ENCODE measurements at places on chromosomes 11 and 22.
A peak's percentile ranks its signal among the peaks of the same experiment; 100 is the strongest.

- no peak for DNase-seq
These were observed 19.8 kb downstream of the KCNQ1 start for GRCh38 chr11:2464451-2465165.

DNA sequence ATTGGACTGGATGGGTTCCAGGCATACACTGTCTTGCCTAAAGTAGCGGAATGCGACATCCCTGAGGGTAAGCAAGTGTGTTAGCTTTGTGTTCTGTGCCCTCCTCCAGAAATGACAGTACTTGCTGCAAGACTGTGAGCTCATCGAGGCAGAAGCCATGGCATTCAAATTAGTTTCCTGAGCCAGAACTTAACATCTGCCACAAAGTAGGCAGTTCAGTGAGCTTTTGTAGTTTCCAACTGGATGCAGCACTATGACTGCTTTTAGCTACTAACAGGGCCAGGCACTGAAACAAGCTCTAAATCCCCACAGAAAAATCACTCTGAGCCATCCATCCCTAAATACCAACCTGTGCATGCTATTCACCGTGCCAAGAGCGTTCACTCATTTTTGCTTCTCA, 1.2 kb upstream of the FAR1 start:
- no peak for DNase-seq

- no peak for DNase-seq
These were observed 19.0 kb downstream of the TMEM258 start for GRCh38 chr11:61773356-61773755.

DNA sequence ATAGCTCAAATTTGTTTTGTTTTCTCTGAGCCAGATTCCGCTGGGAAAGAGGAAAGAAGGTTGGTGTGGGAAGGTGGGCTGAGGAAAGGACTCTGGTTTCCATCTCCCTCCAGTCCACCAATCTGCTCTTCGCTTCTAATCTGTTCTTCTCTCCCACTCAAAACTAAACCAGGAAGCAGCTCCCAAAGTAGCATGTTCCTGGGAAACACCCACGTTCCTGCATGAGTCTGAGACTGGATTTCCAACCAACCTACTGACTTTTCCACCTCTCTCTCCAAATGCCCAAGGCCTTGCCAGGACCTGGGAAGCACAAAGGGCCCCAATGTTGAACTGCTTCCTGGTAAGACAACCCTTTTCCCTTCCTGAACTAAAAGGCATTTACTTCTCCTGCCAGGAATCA, 110.2 kb downstream of the WT1 start:
- DNase-seq: no peak

DNA sequence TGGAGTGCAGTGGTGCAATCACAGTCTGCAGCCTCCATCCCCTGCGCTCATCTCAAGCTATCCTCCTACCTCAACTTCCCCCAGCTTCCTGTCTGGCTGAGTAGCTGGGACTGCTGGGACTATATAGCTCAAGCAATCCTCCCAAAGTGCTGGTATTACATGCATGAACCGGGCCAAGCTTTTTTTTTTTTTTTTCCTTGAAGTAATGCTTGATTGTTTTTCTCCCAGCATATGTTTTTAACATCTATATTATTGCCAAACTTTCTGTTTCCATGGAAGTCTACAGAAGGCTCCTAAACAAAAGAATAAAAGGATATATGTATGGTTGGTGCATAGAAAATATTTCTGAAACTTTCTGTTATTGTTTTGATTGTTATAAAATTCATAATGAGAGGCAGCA, 853.6 kb downstream of the KCNA4 start:
- DNase-seq: no peak

- DNase-seq: no peak
These were observed 97.4 kb downstream of the ARL14EP start for GRCh38 chr11:30420233-30420787.

GRCh38 chr11:41175304-41175972, 284.0 kb downstream of the LRRC4C start:
- DNase-seq: no peak

DNA sequence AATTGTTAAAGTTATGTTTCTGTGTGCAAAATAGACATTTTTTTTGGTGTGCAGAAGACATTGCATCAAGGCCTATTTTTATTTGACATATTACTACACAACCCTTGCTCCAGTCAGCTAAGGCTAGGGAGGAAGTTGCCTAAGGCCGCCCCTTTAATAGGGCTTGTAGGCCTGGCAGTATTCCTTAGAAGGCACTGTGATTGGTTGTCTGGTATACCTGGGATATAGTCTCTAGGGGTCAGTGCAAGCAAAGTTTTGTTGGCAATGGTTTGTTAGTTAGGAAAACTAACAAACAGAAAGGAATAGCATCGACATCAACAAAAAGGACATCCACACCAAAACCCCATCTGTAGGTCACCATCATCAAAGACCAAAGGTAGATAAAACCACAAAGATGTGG, 16.9 kb downstream of the CCDC15 start:
- DNase-seq: no peak

- no peak for DNase-seq
These were observed 3.9 kb upstream of the RAB38 start for GRCh38 chr11:88179141-88179540.

- DNase-seq: no peak
These were observed 48.2 kb downstream of the ST3GAL4 start for GRCh38 chr11:126403658-126404057.

- DNase-seq: no peak
These were observed 4.0 kb downstream of the DEAF1 start for GRCh38 chr11:690738-691633.

DNA sequence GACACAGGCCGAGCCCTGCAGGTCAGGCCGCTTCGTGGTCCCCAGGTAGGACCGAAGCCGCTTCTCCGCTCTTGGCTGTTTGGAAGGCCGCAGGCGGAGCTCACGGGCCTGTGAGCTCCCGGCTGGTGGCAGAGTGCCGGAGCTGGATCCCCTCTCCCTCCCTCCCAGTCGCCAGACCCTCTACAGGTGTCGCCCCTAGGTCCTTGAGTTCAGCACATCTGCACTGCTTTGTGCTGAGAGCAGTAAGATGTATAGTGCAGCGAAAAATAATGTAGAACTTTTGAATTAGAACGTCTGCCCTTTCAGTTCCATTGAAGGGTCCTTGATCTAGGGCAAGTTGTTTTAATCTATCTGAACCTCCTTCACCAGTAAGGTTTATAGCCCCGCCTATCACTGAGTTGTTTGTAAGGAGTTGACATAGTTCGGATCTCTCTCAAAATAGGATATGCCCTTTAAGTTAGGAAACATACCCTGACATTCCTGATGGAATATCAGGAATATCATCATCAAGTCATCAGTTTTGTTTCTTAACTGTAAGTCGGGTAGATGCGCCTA, 419 bp downstream of the ANKRD49 start:
- no peak for DNase-seq

GRCh38 chr11:1733009-1733715, 17.2 kb downstream of the IFITM10 start:
- no peak for DNase-seq

- no peak for DNase-seq
These were observed 352.7 kb upstream of the MPPED2 start for GRCh38 chr11:30938810-30939209.

DNA sequence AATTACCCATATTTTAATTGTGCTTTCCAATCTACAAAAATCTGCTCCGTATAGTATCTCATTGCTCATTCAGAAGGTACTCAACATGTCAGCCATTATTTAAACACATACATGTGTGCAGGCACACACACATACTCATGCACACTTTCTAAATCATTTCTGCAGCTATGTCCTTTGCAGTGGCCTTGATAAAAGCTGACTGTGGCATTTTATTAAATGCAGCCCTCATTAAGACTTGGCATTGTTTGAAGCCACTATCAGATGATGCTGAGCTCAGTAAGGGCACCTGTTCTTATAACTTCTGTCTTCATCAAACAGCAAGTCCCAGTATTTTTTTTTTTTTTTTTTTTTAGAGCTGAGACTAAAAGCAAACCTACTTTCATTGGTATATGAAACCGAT, 1071.9 kb upstream of the CCDC90B start:
- no peak for DNase-seq

DNA sequence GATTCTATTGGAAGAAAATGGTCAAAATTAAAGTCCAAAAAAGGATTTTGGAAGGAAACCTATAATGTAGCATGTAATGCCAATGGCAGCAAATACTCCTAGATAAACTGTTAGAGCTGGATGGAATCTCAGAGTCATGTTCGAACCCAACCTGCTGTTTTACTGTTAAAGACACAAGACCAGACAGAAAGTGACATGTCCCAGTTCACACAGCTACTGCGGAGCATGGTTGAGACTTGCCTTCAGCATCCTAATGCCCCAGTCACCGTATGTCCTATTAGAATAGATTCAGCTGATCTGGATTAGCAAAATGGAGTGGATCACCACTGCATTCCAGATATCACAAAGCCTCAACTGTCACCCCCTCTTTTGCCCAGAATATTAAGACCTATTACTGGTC, 14.9 kb downstream of the PISD start:
- no peak for DNase-seq

- no peak for DNase-seq
These were observed 180.5 kb downstream of the C11orf91 start for GRCh38 chr11:33520112-33520511.

GRCh38 chr11:65563601-65564000, 5.4 kb upstream of the LTBP3 start:
- DNase-seq: no peak

DNA sequence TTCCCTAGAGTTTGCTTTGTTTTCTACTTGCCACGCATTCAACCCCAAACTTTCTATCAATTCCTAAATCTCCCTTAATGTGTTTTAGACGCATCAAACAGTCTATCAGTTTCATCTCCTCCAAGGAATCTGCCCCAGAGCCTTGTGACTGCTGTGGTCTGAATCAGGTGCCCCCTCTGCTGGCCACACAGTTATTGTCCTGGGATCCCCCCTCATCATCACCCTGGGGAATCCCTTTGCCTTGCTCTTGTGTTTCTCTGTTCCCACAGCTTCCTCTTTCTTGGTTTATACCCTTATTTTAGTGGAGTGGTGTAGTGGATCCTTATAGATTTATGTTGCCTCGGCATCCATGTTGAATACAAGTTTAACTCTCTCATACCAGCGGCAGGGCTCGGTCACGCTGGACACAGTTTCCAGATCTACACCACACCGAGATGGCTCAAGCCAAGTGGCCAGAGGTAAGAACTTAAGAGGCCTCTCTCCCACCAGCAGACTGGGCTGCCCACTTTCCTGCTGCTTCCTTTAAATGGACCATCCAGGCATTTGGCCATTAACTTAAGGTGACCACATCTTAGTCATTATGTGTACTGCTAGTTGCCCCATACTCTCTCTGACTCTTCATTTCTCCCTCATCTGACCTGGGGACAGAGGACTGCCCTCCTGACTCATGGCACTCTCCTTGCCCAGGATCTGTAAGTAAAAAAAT, 8.2 kb downstream of the UPB1 start:
- DNase-seq: no peak

DNA sequence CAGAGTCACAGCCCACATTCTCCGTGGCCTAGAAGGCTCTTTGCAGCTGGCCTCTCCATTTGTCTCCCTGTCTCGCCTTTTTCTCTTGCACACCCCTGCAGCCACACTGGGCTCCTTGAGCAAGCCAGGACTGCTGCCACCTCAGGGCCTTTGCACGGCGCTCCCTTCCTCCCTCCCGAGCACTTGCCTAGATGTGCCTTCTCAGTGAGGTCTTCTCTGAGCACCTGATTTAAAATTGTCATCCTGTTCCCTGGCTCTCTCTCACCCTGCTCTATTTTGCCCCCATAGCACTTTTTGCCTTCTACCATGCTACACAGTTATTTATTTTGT, 102.9 kb upstream of the THY1 start:
- DNase-seq: no peak

DNA sequence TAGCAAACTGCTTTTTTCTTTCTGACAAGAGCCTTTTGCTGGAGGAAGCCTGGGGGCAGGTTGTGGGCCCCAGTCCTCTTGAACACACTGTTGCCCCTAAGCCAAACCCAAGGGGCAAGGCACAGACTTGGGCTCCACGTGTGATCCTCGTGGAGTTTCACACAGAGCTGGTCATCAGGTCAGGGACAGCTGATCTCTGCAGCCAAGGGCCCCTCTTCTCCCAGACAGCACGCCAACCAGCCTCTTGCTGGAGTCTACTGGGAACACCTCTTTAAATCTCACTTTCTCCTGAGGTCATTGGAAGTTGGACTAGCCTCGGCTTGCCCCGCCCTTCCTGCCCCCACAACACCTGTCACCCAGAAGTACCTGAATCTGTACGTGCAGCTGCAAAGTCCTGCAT, 39.8 kb downstream of the C11orf58 start:
- DNase-seq: peak; percentile 51

DNA sequence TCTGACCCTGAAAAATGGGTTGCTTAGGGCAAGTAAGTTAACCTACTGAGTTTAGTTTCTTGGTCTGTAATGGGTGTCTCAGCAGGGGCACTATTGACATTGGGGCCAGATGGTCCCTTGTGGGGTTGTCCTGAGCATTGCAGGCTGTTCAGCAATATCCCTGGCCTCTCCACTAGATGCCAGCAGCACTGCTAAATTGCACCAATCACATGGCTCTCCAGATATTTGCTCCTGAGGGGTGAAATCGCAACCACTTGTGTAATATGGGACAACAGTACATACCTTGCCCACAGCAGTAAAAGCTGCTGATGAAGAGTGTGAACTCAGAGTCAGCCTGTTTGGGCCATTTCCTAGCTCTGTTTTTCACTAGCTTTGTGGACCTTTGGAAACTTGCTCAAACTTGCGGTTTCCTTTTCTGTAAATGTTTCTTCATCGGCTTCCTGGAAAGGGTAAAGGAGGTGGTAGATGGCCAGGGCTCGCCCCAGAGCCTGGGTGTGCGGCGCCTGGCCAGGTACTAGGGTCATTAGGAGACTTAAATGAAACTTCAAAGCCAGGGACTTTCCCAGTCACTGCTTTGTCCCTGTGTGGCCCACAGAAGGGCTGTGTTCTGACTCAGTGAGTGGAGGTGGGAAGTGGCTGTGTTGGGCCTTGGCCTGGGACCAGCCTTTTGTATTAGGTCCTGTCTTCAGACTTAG, 13.0 kb downstream of the NCF4 start:
- no peak for DNase-seq

- no peak for DNase-seq
These were observed 1.0 kb upstream of the POLD4 start for GRCh38 chr11:67354075-67355022.

DNA sequence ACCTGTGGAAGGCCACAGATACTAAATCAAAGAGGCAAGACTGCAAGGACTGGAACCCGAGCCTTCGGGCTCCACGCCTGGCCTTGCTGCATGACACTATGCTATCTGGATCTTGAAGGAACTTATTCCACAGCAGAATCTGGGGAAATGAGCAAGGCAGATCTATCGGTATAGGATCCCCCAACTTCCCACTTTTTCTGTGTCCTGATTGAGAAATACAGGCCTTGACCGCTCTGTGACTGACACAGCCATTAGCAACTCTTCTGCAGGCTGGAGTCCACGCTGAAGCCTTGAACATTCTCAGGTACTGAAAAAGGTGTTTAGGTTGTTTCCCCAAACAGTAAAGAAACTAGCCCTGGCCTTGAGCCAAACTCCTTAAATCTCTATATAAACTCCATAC, 241.2 kb upstream of the NARS2 start:
- DNase-seq: no peak
